NCI-H187 (cell line): ENCODE measurements at places on chromosomes 16 and 17.

- DNase-seq, result no peak
Observed at GRCh38 chr16:86928523-86929011, 350.2 kb downstream of the FOXL1 start.

DNA sequence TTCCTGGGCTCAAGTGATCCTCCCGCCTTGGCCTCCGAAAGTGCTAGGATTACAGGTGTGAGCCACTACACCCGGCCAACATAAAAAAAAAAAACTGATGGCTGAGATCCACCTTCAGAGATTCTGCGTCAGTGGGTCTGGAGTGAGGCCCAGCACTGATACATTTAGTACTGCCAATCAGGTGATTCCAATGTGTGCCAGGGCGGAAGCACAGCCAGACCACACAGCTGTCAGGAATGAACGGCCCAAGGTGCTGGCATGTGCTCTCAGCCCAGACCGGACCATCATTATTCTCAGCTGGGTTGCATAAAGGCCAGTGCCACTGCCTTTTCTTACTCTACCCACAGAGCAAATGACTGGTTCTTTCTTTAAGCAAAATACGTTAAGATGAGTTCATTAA, 1.2 kb upstream of the BCO1 start:
- no peak for DNase-seq

GRCh38 chr17:2101448-2102257, 46.8 kb downstream of the HIC1 start:
- DNase-seq, result no peak

- no peak for DNase-seq
Observed at GRCh38 chr17:45106582-45106981, 25.7 kb downstream of the PLCD3 start.

DNA sequence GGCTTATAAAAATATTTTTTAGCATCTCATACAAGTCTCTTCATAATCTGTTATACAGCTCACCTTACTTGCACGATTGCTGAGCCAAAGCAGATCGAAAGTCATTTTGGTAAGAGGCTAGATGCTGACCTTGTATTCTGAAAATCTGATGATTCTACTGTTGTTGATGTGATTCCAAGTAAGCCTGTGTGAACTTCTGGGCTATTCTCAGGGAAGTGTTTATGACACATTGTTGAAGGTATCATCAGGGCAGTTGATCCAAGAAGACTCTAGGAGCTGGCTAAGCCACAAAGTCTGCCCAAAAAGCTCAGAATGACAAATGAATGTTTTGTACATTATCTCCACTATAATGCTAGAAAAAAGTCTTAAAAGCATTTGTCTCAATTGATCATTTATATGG, 16.0 kb downstream of the OMG start:
- DNase-seq, result no peak

DNA sequence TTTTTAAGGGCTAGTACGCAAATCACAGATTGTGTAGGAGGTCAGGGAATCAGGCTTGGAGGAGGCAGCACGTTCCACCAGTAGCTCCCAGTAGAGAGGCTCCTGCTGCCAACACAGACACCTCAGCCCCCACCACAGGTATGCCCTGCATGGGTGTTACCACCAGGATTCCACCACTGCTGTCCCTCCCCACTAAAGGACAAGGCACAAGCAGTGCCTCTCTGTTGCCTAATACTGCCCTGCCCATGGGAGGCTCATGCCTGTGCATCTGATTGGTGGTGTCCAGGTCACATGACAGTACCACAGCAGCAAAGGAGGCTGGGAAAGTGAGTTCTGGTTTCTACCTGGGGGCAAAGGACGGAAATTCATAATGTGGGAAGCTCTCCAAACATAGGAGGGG, 33.6 kb upstream of the CACNG4 start:
- DNase-seq, result no peak

DNA sequence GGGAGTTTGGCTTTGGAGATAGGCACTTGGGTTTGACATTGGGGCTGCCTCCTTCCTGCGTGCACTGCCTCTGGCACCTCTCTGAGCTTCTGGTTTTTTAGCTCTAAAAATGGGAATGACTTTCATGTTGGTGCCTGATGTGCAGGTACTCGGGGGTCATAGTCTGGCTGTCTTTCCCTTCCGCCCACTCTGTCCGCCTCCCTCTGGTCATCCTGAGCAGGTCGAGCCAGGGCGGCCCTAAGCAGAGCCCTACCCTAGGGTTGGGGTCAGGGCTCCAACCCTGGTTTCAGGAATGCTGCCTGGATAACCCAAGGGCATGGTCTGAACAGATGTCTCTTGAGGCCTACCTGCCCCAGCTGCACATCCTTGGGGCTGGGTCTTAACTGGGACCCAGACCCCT, 64.8 kb downstream of the CMIP start:
- no peak for DNase-seq
